ENCODE measurements at places on chromosomes 6 and 20.

- no peak for DNase-seq
These were observed 73.4 kb downstream of the FUT9 start for GRCh38 chr6:96089173-96089572.

DNA sequence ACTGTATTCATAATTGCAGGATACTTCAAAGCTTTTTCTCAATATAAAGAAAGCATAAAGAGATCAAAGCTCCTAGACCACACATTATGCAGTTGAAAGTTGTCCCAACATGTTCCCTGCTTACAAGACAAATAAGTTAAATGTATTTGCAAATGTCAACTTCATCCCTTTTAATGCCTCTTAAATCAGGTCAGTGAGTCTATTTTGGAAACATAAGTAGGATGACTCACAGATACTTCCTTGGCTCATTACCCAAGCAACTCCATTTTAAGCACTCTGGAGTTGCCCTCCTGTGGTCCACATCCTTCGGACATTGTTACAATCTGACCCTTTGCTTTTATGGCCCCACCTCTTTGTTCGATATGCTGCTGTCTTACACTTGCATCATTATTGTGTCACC lies 162.0 kb downstream of the FAXC start:
- DNase-seq: no peak

DNA sequence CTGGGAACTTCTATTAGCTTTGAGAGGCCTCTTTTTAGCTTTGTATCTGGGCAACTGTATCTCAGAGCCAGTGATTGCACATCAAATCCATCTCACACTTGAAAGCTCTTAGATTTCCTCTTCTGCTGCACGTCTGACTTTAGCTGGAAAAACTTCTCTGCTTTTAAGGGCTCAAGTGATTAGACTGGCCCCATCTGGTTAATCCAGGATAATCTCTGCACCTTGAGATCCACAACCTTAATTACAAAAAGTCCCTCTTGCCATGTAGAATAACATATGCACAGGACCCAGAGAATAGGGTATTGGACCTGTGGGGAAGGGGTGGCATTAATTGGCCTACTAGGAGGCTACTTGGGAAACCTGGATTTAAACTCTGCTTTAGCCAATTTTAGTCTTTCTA lies 24.2 kb downstream of the KLHL31 start:
- no peak for DNase-seq

DNA sequence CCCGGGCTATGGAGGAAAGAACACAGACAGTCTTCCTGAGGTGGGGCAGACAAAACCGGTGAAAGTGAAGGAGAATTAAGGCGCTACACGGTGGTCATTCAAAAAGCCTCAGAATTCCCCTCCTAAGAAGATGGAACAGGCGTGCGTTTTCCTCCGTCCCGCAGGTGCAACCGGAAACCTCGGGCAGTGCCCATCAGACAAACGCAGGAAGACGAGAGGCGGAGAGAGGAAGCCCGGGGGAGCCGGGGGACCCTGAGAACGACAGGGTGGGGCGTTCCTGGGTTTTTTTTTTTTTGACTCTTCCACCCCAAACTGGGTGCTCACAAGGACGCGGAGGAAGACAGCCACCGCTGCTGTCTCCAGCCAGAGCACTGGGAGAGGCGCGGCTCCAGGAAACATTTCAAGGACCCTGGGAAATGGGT lies 25.4 kb downstream of the TTLL2 start:
- no peak for DNase-seq

DNA sequence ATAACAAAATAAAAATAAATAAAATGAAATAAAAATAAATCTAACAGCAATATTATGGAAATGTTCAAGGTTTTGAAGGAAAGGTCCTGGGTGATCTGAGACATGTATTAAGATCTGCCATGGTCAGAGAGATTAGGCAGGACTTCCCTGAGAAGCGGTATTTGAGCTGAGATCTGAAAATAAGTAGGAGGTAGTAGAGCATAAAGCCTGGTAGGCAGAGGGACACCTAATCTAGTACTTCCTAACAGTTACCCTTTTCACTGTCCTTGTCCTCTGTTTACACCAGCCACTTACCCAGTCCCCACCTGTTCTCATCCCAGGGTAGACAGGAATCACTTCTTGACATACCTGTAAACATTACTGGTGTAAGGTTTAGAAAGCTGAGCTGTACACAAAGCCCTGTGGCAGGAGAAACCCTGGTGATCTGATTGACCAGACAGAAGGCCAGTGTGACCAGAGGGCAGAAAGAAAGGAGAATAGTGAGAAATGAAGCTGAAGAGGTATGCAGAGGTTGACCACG lies 8.3 kb upstream of the ZNF318 start:
- no peak for DNase-seq

- DNase-seq: no peak
These were observed 15.6 kb downstream of the MAFB start for GRCh38 chr20:40673442-40673841.

- DNase-seq: no peak
These were observed 99.9 kb upstream of the RIN2 start for GRCh38 chr20:19658137-19658536.

- DNase-seq: no peak
These were observed 136.0 kb upstream of the FOXQ1 start for GRCh38 chr6:1175877-1176276.

DNA sequence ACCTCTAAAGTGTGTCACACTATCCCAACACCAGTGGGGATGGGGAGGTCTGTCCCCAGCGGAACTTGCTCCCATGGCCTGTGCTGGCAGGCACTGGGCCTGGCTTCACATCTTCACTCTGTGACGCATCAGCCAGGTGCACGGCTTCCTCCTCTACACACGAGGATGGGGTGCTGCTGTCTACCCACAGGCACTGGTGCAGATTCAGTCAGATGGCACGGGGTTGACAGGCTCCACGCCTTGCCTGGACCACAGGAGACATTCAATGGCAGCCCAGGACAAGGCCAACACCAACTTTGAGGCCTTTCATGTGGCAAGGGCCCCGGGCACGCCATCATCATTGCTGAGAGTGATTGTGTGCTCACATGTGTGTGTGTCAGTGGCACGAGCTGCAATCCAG lies 92.4 kb downstream of the TMEM242 start:
- no peak for DNase-seq

DNA sequence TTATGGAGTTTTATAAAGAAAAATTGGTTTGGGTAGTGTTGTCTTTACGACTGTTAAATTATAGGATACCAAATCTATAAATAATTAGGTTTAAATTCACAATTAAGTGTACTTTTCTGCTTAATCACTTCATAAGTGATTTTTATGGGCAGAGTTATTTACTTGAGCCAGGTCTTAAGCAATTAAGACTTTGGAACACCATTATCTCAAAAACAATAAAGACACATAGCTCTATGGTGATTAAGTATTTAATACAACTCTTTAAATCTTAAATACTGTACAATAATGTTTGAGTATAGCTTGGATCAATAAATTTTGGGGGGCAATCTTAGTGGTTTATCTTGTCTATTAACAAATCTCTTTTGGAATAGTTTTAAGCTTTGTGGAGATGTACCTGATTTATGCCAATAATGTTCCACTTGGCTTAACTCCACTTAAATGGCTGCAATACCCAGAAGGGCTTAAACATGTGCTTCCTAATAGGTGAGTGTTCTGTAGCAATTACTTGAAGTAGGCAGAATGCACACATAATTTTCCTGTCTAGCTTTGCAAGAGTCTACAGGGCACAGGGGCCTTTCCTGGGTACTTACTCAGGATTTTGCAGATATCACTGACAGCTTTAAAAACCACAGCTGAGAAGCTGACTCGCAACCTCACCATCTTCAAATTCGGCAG lies 7.5 kb downstream of the FERMT1 start:
- no peak for DNase-seq

DNA sequence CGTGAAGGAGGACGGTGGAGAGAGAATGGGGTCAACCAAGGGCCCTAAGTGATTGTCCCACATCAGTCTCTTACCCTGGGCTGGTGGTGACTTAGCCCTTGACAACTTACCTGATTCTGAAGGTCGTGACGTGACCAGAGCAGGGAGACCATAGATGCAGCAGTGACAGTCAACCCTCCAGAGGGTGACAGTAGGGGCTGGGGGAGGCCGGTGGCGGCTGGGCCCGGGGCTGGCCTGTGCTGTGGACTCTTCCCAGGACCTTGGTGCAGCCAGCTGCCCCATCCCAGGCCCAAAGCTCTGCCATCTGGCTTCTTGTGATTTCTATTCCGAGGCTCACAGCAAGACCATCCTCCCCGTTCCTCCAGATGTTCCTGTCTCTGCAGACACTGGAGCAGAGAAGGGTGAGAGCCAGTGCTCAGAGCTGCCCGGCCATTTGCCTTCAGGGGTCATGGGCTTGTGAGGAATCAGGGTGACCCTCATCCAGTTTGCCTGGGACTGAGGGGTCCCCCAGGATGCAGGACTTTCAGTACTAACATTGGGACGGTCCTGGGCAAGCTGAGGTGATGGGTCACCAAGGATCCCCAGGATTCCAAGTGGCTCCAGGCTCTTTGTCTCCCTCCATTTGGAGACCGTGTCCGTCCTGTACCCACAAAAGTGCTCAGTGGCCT lies 36.0 kb downstream of the SUMO4 start:
- DNase-seq: no peak

DNA sequence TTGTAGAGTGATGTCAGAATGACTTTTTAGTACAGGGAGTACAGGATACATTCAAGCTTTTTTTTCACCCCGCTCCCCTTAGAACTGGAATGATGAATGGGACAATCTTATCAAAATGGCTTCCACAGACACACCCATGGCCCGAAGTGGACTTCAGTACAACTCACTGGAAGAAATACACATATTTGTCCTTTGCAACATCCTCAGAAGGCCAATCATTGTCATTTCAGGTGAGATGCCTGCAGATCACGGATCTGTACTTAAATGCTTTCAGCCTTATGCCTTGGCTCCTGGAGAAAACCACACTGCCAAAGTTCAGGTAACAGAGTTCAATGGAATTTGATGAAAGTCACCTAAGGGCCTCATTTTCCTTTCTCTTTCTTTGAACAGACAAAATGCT lies 8.5 kb downstream of the TNFAIP3 start:
- DNase-seq: no peak

- no peak for DNase-seq
These were observed 82.1 kb downstream of the RFPL4B start for GRCh38 chr6:112429226-112429625.

- no peak for DNase-seq
These were observed 122.4 kb downstream of the IPCEF1 start for GRCh38 chr6:154234019-154234772.

GRCh38 chr6:119980802-119981201 lies 631.2 kb upstream of the MAN1A1 start:
- no peak for DNase-seq

DNA sequence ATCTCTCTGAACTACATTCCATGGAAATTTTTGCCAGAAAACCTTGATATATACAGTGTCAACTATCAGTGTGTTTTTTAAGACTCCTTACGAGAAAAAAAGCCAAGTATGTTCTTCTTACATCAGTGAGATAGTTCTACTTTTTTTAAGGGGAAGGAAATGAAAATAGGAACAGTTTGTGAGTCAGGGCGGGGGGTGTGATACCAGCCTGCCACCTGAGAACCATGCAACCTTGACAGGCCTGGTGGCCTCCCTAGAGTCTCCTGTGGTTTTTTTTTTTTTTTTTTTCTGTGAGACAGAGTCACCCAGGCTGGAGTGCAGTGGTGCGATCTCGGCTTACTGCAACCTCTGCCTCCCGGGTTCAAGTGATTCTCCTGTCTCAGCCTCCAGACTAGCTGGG lies 96.3 kb upstream of the GCM1 start:
- DNase-seq: no peak

- no peak for DNase-seq
These were observed 816 bp upstream of the MAN1A1 start for GRCh38 chr6:119350202-119350951.

DNA sequence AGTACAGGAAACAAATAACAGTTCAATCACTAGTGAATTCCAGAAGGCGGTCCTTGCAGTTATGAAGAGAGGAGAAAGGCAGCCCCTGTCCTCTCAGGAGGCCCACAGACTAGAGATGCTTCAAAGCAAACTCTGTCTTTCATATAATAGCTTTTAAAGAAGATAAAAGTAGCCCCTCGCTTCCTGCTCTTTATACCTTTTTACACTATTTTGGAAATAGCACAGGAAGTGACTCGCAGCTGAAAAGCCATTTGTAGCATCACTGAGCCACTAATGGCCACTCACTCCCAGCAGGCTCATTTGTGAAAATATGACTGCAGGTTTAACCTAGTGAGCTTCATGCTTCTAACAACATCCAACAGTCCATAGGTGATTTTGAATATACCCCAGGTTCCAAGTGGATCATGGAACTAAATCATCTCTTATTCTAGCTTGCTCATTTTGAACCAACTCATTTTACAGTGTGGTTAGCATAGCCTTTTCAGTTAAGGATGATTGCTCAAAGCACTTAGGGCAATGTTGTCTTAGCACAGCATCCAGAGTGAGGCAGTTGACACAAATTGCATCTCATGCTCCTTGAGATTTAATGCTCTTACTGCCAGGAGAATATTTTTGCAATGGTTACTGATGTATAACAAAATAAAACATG lies 136.0 kb upstream of the NRSN1 start:
- DNase-seq: no peak

GRCh38 chr20:63053432-63054102 lies 46.8 kb upstream of the BHLHE23 start:
- DNase-seq: no peak

GRCh38 chr20:50538276-50538675 lies 28.1 kb downstream of the PTPN1 start:
- no peak for DNase-seq

DNA sequence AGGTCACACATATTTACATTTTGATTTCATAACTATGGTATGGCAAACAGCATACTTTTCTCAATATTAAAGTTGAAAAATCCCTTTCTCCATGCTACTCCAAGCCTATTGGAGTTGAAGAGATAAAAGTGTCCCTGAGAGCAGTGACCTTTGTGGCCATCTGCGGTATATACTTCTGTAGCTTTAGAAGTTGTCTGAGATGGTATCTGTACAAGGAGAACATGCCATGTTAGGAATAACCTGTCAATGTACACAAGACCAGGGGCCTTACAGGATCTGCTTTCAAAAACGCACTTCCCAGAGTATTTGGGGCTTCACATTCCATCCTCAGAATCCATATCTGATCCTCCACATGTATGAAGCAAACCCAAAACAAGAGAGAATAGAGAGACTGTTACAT lies 226.7 kb downstream of the MEI4 start:
- DNase-seq: no peak

GRCh38 chr20:10565191-10565921 lies 108.4 kb downstream of the JAG1 start:
- DNase-seq: no peak

DNA sequence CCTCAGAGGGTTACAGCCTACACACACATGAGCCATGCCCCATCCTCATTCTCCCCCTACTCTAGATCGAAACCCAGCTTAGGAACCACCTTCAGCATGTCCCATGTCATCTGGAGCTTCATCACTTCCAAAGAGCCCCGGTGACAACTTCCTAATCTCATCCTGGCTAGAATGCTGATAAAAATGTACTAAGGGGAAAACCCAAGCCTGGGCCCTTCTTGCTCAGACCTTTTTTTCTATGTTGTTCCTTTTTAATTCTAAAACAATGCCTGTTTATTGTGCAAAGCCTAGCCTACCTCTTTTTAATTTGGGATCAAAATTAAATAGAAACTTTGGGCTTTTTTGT lies 44.1 kb upstream of the NT5E start:
- DNase-seq: no peak

Data from amygdala (tissue), 56 donors.